ENCODE measurements at places on chromosomes 5 and 9.

DNA sequence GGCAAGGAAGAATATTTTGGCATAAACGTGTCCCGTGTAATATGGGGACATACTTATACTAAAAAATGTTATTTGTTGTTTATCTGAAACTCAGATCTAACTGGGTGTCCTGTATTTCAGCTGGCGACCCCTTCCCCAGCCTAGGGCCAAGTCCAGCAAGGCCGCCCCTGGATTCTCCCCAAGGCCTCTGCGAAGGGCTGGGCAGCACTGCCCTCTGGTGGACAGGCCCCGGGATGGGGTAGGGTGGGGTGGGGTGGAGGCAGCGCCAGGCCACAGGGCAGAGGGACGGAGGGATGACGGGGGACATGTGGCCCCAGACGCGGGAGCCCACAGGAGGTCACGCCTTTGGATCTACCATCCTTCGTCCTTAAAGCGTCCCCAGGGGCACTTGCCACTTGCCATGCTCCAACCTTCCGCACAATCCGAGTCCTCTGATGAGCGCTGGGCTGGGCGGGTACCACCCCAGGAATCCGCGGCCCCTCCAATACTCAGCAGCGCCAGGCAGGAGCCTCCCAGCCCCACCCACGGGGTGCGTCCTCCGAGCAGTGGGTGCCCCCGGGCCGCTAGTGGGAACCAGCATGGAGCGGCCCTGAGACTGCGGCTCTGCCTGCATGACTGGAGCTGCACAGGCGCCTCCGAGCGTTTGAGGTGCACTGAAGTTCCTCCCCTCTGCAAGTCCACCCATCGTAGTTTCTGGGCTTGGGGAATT lies 7.1 kb upstream of the AGPAT2 start:
- no peak for DNase-seq

- DNase-seq = no peak
These were observed 809 bp downstream of the MCCC2 start for GRCh38 chr5:71587766-71588532.

- DNase-seq = no peak
These were observed 122.9 kb downstream of the MACROH2A1 start for GRCh38 chr5:135276151-135276550.

DNA sequence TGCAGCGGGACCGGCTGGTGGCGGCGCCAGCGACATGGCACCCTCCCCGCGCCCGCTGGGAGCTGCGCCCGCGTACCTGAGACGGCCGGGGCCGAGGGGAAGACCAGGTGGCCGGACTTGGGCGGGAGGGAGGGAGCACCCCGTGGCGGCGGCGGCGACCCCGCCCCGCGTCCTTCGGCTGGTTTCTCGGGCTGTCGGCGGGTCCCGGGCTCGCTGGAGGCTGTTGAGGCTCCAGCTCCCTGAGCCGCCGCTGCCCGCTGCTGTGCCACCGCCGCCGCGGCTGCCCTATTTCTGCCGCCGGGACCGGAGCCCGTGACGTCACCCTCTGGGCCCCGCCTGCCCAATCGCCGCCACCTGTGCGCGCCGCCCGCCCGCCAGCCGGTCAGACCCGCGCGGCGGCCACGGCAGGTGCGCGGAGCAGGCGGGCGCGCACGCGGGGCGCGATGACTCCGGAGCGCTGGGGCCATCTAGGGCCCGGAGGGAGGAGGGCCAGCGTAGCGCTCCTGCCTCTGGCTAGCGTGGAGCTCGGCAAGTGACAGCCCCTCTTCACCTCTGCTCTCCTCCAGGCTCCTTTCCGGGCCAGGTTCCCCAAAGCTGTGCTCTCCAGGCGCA lies at the start of gene FSTL4:
FSTL4 (minus strand) TSS at position 293 of the 612 bp plus-strand sequence.
- DNase-seq = peak; percentile 57

DNA sequence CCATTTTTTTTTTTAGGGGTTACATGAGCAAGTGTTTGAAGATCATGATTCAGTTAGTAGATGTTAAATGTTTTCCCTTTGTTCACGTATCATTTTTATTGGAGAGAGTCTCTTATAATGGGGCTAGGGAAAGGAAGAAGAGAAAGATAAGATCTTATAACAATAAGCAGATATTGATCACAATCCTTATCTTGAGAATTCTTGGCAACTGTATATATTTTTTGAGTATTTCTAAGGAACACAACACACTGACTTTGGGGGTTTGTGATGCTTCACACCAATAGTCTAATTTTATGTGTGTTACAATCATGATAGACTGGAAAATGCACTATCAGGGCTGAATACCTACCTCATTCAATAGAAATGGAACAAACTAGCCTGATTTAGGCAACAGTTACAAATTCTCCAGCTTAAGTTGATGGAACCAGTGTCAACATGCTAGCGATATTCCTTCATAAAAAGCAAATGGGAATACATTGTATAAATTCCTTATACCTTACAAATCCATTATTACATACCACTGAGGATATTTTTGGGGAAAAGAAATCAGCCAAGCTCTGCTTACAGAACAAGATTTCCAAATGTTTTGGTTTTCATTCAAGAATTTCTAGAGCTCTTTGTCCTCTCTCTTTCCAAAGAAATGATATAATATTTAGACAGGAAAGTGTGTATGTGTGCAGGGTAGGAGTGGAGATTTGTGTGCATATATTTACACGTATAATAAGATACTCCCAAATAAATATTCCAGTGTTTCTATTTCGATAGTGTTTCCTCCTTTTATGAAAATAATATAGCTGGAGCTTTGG lies 41.5 kb downstream of the SVEP1 start:
- no peak for DNase-seq

DNA sequence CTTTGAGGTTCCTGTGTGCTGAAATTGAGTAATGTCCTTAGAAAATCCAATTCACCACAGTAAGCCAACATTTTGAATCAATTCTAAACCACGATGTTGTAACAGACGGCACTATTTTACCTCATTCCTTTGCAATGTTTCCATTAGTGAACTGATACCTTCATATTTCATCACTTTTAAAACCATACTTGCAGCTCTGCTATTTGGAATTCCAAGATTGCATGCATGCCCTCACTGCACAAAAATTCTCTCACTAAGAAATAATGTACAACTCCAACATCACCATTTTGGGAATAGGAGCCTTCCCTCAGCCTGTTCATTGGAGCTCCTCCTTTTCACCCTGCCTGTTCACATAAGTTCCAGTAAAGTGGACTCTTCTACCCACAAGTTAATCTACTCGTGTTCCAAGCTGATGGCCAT lies 74.8 kb upstream of the TGFBR1 start:
- no peak for DNase-seq

DNA sequence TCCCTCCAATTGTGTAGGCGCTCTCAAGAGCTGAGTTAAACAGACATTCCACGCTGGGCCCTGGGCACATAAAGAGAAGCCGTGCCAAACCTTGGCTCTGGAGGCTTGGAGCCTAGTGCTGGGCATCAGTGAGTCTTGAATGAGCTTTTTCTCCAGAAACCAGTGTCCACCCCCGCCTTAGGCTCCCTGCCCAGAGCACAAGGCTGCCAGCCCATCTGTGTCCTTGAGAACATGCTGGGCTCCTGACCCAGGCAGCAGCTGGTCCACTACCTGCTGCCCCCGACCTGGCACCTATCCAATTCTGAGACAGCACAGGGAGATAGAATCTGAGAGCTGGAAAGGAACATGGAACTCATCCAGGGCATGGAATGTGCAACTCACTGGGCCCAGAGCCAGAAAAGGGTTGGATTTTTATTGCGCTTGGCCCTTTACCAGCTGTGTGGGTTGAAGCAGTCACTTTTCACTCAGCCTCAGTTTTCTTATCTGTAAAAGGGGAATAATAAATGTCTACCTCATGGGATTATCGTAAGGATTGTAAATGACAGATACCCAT lies 92.4 kb upstream of the CPLX2 start:
- peak; percentile 83 for DNase-seq

DNA sequence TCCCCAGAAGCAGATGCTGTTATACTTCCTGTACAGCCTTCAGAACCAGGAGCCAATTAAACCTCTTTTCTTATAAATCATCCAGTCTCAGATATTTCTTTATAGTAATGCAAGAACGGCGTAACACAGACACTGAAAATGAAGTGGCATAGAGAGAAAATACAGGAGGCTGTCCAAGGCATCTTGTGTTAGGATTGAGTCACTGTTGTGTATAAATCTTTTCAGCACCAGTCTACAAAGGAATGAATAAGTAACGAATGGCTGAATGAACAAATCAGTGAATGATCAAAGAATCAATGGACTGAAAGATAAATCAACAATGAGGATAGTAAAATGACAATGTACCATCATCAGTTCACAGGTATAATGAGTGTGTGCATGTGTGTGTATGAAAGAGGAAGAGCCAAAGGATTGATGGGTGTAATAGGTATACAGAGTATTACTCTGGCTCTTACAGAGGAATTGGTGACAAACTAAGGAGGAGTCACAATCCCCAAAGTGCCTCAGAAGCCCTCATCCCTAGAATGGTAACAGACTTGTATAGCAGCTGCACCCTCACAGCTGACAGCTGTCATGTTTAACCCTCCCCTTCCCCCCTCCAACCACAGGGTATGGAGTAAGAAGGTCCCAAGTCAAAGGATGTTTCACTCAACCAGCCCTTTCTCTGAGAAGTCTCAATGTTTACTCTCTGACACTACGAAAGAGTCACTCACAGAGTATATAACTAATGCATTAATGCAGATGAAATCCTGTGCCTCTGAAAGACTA lies 29.8 kb upstream of the MIER3 start:
- DNase-seq = no peak
